ENCODE measurements at places on chromosomes 6 and 20.

GRCh38 chr20:62507323-62507722 is 31.5 kb upstream of the GATA5 start:
- no peak for DNase-seq

- no peak for DNase-seq
Observed at GRCh38 chr6:4858194-4859015, 82.2 kb downstream of the CDYL start.

DNA sequence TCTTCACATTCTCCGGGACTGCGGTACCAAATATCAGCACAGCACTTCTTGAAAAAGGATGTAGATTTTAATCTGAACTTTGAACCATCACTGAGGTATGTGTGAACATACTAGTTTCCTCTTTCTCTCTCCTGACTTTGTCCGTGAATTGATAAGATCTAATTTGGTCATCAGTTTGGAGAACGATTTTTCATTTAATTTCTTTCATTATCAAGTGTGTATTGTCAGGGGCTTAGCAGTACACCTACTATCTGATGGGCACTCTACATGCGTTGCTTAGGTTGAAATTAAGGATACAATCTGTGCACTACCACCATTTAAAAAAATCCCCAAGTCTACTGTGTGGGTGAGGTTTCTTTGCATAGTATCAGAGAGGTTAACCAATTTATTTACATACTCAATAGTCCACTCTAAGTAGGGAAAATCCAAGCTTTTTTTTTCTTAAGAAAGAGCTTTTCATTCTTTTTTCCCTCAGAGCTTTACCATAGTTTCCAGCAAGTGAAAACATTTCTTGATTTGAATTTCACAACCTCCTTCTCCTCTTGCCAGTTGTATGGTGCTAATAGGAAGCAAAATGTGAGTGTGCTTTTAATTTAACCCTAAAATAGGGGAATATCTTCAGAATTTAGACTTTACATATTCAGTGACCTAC is 105.4 kb upstream of the ESR1 start:
- DNase-seq = no peak

DNA sequence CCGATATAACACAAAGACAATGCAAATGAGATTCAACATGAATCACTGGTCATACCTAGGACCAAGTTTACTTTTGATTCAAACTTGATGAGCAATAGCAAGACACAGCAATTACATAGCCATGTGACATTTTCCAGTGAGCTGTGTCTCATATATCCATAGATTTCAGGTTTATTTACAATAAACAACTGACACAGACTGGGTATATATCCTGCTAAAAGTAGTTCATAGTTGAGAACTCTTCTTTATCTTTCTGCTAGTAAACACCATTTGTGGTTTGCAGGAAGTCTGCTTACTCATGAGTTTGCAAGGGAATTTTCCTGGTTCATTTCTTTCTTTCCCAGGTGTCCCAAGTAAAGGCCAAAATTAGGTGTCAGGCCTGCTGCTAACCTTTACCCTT is 343.4 kb downstream of the KIF16B start:
- no peak for DNase-seq

GRCh38 chr6:1601158-1602048 is 8.3 kb upstream of the FOXC1 start:
- no peak for DNase-seq

GRCh38 chr6:150072201-150072600 is 3.3 kb upstream of the ULBP3 start:
- DNase-seq = no peak

DNA sequence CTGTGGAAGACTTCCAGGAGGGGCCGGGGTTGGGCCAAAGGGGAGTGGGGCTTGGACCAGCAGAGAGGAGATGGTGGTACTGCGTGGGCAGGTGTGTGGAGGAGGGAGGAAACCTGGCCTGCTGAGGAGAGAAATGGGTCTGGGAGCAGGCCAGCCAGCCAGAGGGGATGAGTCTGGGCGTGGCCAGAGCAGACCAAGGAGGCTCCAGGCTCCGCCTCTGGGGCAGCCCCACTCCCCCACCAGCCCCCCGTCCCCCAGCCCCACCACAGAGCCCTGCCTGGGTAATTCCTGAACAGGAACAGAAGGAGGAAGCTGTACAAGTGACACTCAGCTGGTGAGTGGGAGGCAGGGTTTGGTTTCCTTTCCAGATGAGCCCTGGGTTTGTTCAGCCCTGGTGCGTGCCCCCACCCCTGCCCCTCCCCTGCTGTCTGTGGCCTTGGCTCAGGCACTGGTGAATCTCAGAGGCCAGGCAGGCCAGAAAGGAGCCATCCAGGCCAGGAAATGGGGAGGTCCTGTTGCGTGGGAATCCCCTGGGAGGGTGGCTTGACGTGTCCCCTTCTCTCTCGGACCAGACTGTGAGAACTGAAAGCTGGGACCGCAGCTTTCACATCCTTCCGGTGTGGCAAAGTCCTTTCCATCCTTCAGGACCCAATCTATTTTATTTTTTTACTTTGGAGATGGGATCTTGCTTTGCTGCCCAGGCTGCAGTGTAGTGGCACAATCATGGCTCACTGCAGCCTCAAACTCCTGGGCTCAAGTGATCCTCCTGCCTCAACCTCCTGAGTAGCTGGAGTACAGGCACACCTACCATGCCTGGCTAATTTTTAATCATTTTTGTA is 9.4 kb upstream of the SRC start:
- DNase-seq = peak; percentile 25

- DNase-seq = no peak
Observed at GRCh38 chr6:53956068-53956711, 155.1 kb upstream of the MLIP start.

- no peak for DNase-seq
Observed at GRCh38 chr20:42740226-42740870, 449.4 kb downstream of the PTPRT start.

GRCh38 chr6:2916158-2916925 is 13.2 kb upstream of the SERPINB9 start:
- no peak for DNase-seq

GRCh38 chr20:23111307-23111943 is 25.3 kb upstream of the CD93 start:
- DNase-seq = no peak

GRCh38 chr6:14036911-14037310 is 80.7 kb upstream of the CD83 start:
- DNase-seq = no peak

- DNase-seq = no peak
Observed at GRCh38 chr6:72674842-72675241, 53.0 kb downstream of the KCNQ5 start.

DNA sequence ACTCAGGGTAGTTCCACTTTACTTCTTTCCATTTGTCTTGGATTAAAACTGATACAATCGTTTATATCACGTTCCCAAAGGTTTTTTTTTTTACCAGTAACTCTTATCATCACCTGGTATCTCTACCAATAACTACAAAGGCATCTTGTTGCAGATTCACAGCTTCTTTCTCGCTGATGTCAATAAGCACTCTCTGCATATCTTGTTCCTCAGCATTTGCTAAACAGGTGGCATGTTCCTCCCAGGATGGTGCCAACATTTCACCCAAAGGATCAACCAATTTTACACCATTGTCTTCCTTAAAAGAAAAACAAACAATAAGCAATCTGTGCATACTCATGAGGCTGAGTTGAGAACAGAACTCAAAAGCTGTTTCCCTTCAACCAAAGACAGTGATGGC is 4.6 kb downstream of the PGM3 start:
- DNase-seq = no peak

Data from stimulated activated CD4-positive, alpha-beta T cell treated with anti-CD3 and anti-CD28 coated beads, Interleukin-1b, Interleukin-23, amount 100 ng/mL, for 24 hours (primary cell).